ENCODE measurements at places on chromosomes 4 and X.

- no peak for DNase-seq
Measured at GRCh38 chrX:115058276-115058675, 40.9 kb upstream of the IL13RA2 start.

DNA sequence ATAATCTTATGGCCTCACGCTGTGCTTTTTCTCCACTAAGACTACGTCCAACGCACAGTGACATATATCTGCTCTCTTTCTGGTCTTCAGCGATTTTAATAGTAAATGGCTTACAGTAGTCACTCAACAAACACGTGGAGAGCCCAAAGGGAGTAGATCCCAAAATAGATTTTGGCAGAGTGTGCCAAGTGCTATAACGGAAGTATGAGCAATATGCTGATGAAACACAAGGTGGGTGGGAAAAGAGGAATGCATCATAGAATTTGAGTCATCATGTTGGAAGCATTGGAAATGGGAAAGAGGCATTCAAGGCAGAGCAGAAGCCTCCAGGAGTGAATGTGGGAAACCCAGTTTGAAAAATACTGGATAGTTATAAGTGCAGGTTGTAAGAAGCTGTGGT, 129.1 kb upstream of the LDB2 start:
- no peak for DNase-seq

- DNase-seq = no peak
Measured at GRCh38 chrX:2894885-2895292, 34.2 kb downstream of the ARSD start.

DNA sequence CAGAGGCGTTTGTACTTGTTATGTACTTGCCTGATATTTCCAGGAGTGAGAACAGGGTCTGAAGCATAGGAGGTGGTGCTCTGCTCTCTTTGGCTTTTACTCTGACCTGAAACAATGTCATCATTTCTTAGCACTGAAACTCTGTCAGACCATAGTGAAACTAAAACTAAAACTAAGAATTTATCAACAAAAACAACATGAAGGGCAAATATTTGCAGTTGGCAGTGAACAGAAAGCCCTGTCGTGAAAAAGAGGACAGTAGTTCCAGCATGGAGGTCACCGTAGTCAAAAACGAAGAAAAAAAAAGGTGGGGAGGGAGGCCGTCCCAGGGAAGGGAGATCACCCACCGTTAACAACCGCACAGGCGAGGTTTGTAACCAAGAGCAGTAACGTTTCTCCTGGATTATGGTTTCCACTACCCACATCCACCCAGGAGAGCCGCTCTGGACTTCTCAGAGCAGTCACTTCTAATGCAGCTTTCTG, 97.5 kb downstream of the ANK2 start:
- DNase-seq = no peak

- no peak for DNase-seq
Measured at GRCh38 chrX:40240844-40241243, 143.1 kb upstream of the BCOR start.

- DNase-seq = no peak
Measured at GRCh38 chr4:7865533-7865932, 74.1 kb downstream of the AFAP1 start.

GRCh38 chr4:86870442-86871069, 21.4 kb upstream of the SLC10A6 start:
- DNase-seq = no peak

DNA sequence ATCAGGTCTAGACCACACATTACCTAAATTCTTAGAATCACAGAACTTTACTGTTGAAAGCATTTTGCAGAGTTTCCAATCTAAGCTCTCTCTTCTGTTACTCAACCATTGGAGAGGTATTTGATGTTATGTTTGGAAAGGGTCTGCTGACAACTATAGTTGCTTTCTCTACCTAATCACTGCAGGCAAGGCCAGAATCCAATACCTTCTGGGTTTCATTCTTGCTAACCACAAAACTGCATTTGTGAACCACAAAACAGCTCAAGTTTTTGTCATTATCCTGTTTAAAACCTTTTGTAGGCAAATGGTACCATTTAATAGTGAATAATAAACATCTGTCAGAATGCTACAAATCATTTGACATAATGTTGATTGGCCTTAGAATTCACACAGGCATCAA, 380.1 kb downstream of the GASK1B start:
- no peak for DNase-seq

GRCh38 chrX:39238006-39238405, 436.7 kb downstream of the MID1IP1 start:
- no peak for DNase-seq

DNA sequence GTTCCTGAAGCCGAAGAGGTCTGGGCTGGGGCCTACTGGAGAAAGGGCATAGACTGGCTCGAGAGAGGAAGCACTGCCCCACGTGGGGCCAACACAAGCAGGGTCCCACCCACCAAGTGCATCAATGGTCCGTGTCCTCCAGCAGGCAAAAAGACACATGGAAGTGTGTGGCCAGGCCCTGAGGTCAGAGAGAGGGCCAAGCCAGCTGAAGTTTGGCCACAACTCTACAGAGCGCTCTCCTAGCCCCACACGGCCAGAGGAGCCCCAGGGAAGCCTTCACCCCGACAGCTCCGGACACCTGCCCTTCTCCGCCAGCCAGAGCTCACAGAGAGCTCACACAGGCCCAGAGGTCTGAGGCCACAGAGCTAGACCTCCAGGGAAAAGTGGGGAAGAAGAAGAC, 8.5 kb upstream of the KDM5C start:
- no peak for DNase-seq

- no peak for DNase-seq
Measured at GRCh38 chr4:107564326-107564725, 155.7 kb downstream of the PAPSS1 start.

DNA sequence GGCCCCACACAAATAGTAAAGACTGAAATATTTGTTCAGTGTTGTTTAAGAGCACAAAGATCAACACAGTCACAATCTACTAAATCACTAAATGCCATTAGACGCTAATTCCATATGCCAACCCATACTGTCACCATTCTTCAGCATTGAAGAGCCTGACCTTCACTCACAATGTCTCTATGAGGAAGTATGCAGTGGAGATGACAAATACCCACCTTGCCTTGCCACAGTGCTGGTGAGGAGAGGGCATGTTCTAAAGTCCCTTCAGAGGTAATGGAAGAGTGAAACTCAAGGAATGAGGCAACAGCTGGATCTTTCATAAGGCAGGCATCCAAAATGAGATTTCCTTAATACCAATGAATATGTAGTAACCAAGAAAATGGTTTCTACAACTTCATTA, 50.4 kb downstream of the FRMD7 start:
- DNase-seq = no peak

DNA sequence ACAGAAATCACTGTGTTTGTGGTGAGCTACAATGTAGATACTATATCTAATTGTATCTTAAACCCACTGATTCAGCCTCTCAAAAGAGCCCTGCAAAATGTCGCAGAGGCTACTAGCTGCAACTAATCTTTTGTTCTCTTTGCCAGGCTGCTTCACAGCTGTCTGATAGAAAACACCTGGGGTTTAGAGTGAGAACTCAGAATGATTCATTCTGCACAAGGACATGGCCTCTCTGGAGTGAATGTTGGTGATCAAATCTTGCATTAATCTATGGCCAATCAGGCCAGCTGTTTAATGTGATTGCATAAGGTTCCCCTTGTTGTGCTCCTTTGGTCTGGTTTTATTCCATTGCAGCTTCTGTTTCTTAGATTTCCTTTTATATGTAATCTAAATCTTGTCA, 100.3 kb downstream of the EMCN start:
- DNase-seq = no peak

DNA sequence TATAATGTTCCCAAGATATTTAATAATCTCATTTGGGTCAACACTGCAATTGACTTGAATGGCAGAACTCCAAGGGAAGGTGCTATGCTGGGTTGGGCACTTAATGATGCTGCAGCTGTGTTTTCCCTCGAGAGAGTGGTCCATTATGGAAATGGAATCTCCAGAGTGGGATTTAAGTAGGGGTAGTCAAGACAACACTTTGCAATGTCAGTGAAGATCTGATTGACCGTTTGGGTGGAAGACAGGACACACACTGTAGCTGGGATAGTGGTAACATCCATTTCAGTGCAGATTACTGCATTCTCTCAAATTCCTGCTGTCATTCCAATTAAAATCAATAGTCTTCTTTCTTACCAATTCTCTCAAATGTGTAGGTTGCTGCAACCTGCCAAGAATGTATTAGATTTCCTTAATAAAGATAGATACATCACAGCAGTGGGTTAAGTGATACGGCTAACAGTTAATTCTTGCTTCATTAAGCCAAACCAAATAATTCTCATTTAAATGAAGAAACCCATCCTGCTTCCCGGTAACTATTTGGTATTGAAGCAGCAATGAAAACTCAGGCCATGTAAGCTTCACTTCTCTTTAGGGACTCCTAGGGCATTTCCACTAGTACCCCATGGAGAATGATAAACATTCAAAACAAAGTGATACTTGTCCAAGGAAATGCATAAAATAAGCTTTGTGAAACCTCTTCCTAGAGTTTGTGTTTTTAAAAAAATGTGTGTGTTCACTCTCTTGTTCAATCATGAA, 40.5 kb upstream of the RASGEF1B start:
- DNase-seq = no peak

DNA sequence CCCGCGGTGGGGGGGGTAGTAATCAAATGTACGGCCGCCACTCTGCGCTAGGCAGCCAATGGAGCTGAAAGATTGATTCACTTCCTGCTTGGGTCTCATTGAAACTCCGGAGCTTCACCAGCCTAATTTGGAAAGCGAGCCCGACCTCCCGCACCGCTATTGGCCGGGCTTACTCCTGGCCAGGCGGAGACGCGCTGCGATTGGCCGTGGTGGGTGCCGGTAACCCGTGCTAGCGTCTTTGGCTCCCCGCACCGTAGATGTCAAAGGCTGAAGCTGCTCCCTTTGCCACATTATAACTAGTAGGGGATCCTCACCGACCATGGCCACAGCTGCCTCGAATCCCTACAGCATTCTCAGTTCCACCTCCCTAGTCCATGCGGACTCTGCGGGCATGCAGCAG, at the start of gene POU3F4:
Gene POU3F4, plus strand, starts transcription at position 285 of the 400 bp plus-strand sequence. Its CDS starts 35 bp downstream, at position 320.
- DNase-seq = no peak

DNA sequence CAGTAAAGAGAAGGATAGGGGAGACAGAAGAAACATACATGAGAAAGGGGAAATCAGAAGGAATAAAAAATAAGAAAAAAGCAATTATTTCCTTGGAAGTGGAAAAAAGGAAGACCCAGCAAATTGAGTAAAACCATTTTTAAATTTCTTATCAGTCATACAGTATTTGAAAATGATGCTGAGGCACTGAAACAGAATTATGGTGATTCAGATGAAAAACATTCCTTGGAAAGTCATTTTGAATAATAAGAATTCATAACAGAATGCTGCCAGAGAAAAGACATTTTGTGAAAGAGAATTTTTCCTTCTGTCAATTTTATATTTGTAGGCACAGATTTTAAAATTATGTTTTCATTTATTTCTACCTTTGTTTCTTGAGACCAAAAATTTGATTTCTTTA, 895.5 kb upstream of the EPHA5 start:
- no peak for DNase-seq

GRCh38 chr4:90081432-90082144, 45.6 kb upstream of the CCSER1 start:
- no peak for DNase-seq

GRCh38 chr4:182896421-182896820, 20.8 kb downstream of the DCTD start:
- DNase-seq = no peak

DNA sequence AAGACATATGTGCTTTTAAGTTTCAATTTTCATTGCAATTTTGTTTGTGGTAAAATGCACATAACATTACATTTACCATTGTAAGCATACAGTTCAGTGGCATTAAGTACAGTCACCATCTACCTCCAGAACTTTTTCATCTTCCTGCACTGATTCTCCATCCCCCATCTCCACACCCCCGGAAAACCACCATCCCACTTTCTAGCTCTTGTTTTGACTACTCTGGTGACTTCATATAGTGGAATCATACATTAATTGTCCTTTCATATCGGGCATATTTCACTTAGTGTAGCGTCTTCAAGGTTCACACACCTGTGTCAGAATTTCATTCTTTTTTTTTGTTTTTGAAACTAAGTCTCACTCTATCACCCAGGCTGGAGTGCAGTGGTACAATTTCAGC, 143.5 kb downstream of the GPR143 start:
- DNase-seq = no peak

DNA sequence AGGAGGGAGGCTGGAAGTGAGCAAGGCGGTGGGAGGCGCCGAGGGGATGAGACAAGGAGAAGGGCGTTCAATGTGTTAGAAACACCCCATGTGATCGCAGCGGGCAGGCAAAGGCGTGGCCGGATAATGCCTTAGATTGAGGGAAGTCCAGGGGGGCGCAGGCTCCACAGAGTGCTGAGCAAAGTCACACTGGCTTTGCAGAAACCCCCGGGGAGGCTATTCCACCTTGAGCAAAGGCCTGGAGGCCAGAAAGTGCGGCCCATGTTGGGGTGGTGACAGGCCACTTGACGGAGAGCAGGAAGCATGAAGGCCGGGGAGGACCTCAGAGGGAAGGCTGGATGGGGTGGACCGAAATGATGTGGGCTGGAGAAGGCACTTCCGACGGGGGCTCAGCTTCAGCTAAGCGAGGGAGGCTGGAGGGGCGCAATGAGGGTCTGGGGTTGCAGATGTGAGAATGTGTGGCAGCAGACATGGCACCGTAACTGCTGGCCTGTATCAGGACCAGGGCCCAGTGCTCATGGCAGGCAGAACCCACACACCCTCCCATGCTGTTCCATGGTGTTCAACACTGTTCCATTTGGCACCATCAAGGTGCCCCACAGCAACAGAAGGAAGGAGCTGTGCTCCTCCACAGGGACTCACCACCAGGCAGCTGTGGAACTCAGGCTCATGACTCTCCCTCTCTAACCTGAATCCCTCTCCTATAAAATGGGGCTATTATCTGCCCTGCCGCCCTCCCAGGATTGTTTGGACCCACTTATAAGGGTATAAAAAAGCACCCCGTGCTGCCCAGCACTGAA, 50.3 kb downstream of the HMX1 start:
- no peak for DNase-seq

DNA sequence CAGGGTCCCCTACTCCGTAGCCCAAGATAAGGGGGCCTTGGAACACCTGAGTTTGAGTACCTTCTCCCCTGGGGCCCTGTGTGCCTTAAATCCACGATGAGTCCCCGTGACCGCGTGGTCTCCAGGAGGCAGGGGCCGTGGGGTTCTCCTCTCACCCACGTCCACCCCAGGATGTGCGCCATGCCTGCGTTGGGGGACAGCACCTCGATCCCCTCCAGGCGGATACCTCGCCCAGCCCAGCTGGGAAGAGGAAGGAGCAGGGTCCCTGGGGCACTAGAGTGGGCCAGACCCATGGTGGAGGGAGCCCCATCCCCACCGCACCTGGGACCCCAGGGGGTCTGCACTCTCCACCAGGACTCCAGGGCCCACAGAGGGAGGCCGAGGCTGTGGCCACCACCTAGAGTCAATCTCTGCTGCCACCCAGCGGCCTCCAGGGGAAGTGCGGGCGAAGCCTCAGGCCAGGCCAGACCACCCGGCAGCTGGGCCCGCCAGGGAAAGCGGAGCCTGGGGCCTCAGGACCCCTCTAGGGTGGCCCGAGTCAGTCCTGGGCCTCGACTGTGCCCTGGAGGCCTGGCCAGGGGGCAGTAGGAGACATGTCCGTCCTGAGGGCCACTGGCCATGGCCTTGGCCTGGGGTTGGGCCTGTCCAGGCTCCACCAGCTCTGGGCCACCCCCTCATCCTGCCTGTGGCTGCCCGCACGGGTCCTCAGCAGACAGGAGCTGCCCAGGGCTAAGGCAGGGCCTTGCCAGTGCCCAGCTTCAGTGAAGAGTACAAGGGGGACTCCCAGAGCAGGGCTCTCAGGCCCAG, 55.0 kb downstream of the FAM53A start:
- peak; percentile 20 for DNase-seq

All from stimulated activated CD4-positive, alpha-beta T cell treated with anti-CD3 and anti-CD28 coated beads, Interleukin-1b, Interleukin-23, amount 100 ng/mL, for 1 hour (primary cell).